ENCODE measurements at places on chromosomes 1 and 21.

GRCh38 chr1:193016788-193017187 lies 42.4 kb downstream of the UCHL5 start:
- no peak for DNase-seq

DNA sequence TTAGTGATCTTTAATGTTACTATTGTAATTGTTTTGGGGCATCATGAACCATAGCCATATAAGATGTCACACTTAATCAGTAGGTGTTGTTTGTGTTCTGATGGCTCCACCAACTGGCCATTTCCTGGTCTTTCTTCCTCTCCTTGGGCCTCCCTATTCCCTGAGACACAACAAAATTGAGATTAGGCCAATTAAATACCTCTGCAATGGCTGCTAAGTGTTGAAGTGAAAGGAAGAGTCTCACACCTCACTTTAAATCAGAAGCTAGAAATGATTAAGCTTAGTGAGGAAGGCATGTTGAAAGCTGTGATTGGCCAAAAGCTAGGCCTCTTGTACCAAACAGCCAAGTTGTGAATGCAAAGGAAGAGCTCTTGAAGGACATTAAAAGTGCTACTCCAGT lies 30.7 kb downstream of the PPP2R5A start:
- DNase-seq = no peak

GRCh38 chr1:51019811-51020210 lies 49.8 kb downstream of the CDKN2C start:
- no peak for DNase-seq

GRCh38 chr1:153661111-153661708 lies 2.7 kb downstream of the SNAPIN start:
- DNase-seq = no peak

DNA sequence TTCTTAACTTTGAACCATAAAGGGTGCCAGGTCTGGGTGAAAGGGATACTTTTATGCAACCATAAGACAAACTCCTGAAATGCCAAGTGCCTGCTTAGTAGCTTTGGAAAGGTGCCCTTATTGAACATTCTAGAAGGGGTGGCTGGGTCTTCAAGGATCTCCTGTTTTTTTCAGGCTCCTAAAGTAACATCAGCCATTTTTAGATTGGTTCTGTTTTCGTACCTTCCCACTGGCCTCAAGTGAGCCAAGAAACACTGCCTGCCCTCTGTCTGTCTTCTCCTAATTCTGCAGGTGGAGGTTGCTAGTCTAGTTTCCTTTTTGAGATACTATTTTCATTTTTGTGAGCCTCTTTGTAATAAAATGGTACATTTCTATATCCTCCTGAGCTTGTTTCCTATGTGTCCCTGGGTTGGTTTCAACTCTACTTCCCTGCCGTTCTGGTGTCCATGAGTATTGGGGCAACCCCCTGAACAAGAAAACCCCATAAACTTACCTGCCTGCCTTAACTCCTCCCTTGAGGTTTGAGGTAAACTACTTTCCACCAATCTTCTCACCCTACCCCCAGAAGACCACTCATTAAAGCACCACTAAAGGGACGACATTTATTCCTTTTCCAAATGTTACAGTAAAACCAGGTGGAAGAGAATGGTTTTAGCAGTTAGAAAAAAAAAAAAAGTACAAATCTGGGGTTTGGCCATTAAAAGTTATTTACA lies 2.6 kb downstream of the MARCKSL1 start:
- no peak for DNase-seq
